Activated CD4-positive, alpha-beta T cell treated with anti-CD3 and anti-CD28 coated beads, Interleukin-2, amount 10 ng/mL, durations not matched to agents 7 days and 5 days (primary cell): ENCODE measurements at places on chromosomes 12 and 14. TPM values are rescaled to one million over a fixed set of nuclear protein-coding genes. Genes with fewer than 3 reads are reported as not detected.

DIO3 gene
- not detected for total RNA-seq

- DNase-seq = no peak
These were observed 13.4 kb downstream of the ZFHX2 start for GRCh38 chr14:23538050-23538718.

- DNase-seq = peak; percentile 31
These were observed 113.5 kb upstream of the VASH1 start for GRCh38 chr14:76647697-76648298.

- DNase-seq = no peak
These were observed 83.2 kb downstream of the DAD1 start for GRCh38 chr14:22505697-22506377.

- no peak for DNase-seq
These were observed 62.7 kb upstream of the PELI2 start for GRCh38 chr14:56055511-56055910.

- DNase-seq = no peak
These were observed 23.0 kb downstream of the NCOR2 start for GRCh38 chr12:124544311-124544970.

DNA sequence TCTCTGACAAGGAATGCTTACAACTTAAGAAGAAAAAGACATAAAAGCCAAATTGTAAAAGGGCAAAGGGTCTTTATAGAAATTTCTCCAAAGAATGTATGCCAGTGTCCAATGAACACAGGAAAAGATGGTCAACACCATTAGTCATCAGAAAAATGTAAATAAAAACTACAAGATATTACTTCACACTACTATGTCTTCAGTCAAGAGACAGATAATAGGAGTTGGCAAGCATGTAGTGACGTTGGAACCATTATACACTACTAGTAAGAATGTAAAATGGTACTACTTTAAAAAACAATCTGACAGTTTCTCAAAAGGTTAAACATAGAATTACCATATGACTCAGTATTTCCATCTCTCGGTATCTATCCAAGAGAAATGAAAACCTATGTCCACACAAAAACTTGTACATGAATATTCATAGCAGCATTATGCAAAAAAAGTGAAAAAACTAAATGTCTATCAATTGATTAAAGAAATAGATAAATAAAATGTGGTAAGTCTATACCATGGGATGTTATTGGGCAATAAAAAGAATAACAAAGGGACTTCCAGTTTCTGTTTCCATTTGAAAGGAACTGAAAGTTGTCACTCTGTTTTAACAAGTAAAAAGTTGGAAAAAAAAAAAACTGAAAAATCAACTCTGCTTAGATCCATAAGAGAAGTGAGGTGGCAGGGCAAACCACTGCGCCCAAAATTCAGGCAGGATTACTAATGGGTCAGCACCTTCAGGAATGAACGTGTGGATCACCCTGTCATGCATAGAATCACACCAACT lies 69.8 kb downstream of the ALG10B start:
- no peak for DNase-seq

DNA sequence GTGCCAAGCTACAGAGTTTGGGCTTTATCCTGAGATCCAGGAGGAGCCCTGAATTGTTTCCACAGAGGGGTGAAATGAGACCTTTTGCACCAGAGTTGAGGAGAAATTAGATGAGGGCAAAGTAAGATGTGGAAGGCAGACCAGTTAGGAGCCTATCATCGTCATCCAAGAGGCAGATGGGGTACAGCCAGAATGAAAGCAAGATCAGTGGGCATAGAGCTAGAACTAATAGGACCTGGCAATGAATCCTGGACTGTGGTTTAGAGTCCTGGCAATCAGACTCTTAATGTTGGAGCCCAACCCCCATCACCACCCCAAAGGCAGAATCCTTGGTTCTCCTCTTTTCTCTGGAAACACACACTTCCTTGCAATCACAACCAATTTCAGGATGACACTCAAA lies 166.6 kb upstream of the HMGA2 start:
- DNase-seq = no peak

DNA sequence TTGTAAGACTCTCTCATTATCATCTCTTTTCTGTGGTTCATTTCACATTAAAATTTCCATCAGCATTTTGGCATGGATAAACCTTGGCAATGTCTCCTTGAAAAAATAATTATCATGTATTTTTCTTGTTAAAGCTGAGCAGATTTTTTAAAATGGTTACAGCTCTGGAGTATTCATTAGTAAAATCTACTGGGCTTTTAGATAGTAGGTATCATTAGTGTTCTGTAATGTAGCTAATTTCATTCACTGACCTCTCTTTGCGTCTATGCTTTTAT lies 36.9 kb upstream of the CDK17 start:
- no peak for DNase-seq

GRCh38 chr14:68446243-68447040 lies 346.4 kb downstream of the ZFP36L1 start:
- no peak for DNase-seq

DNA sequence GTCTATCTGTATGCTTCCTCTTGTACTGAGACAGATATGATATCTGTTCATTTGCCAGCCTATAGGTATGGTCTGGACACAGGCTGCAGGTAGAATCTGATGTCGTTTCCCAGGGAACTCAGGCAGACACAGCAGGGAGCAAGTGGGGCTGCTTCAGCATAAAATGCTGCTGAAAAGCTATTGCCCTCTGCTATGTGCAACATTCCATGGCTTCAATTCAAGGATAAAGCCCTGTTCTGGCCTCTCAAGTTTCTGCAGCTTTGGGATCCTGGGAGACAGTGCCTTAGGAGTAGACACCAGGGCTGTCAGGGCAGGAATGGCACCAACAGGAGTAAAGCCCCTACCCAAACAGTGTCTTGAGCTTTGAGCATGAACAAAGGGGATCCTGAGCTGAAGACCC lies 173.5 kb downstream of the SLC41A2 start:
- no peak for DNase-seq

LUM gene
- not detected for total RNA-seq

PPP2R5E gene
- total RNA-seq = 49.6 TPM

DNA sequence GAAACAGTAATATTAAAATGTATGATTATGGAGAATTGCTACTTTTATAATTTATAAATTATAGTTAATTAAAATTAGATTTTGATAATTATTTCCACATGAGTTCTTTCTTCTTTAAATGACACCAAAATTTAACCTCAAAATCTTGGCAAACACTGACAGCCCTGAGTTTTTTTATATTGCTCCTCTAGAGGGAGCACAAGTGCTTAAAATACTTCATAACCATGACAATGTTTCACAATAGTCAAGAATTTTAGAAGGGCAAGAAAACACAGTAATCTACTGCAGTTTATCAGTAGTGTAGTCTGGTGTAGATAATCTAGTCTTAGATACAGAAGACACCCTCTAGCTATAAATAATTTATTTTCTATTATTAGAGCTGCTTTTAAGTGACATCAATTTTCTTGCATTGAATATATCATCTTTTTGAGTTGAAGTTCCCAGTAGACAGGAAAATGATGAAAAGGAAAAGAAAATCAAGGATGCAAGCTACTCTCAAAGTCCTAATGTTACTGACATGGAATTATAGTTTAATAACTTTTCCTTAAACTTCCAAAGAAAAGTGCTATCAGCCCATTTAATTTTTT lies 14.3 kb upstream of the PTGER2 start:
- DNase-seq = peak; percentile 45

DNA sequence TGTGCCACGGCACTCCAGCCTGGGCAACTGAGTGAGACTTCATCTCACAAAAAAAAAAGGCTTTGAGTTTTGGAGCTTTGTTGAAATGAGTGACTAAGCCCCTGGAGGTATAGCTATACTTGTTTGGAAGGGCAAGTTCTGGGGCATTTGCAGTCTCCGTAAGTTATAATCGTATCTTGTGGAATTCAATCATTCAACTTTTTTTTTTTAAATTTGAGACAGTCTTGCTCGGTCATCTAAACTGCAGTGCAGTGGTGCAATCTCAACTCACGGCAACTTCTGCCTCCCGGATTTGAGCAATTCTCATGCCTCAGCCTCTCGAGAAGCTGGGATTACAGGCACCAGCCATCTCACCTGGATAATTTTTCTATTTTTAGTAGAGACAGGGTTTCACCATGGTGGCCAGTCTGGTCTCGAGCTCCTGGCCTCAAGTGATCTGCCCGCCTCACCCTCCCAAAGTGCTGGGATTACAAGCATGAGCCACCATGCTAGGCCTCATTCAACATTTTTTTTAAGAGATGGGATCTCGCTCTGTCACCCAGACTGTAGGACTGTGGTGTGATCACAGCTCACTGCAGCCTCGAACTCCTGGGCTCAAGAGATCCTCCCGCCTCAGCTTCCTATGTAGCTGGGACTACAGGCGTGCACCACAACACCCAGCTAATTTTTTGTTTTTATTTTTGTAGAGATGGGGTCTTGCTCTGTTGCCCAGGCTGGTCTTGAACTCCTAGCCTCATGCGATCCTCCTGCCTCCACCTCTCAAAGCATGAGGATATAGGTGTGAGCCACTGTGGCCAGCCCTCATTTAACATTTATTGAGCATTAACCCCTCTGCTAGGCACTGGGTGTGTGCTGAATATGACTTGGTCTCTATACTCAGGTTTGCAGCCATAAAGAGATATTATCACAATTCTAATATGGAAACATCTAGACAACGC lies 133.7 kb upstream of the MAP1LC3B2 start:
- no peak for DNase-seq

DNA sequence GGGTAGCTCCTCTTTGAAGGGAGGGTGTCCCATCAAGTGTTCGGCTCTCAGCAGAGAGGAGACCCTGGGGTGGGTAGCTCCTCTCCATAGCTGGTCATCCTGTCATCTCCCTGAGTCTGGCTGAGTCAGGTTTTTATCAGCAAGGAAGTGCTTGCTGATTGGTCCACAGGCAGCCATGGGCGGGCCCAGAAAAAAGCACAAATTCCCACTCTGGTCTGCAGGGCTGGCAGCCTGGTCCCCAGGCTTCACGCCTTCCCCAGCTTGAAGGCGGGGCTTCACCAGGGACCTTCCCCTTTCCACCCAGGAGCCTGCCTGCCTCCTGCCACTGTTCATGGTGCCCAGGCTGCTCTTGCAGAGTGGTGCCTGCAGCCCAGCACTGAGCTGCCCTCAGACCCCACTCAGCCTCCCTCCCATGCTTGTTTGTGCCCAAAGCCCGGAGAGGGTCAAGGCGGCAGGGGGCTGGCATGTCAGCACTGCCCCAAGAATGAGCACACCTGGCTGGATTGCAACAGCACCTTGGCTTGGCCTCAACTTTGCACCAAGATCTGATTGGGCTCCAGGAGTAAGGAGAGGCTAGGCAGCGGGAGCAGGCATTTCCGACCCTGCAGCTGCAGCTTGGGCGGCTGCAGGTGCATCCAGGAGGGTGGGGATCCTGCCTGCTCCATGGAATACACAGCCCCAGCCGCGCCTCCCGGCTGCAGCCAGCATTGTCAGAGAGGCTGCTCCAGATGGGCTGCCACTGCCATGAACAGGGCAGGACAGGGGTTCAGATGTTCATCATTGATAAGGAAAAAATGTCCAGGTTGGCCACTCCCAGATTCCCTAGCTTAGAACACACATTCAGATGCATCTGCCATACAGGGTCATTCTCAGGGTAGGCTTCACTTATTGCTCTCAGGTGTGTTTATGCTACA lies 22.0 kb upstream of the WDR89 start:
- DNase-seq = no peak

DNA sequence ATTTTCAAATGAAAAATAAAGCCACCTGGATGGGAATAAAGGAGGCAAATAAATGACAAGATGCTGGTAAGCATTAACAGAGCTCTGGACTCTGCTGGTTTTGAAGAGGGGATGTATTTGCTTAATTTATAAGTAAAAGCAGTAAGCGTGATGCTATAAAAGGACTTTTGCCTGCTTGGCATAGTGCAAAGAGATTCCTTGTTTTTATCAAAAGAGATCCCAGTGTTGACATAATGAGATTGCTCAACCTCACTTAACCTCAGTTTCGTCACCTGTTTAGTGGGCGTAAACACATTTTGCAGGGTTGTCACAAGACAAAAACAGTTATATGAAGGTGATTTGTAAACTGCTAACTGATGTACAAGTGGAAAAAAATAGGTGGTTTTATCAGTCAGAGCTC lies 13.8 kb downstream of the ASCL1 start:
- DNase-seq = no peak

DNA sequence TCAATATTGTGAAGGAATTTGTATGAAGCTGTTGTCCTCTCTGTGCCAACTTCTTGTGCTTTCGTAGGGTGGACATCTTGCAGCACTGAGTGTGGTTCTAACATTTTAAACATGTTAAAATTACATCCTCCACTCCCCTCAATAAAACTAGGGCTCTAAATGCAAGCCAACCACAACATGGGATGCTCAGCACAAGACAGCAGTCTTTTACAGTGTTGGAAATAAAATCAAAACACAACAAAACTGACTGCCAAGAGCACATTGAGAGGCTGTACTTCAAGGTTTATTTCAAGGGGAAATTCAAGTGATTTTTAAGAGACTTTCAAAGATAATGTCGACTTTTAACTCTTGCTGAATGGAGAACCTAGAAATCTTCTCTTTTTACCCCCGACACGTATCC lies 396.9 kb downstream of the TMTC2 start:
- DNase-seq = no peak

DNA sequence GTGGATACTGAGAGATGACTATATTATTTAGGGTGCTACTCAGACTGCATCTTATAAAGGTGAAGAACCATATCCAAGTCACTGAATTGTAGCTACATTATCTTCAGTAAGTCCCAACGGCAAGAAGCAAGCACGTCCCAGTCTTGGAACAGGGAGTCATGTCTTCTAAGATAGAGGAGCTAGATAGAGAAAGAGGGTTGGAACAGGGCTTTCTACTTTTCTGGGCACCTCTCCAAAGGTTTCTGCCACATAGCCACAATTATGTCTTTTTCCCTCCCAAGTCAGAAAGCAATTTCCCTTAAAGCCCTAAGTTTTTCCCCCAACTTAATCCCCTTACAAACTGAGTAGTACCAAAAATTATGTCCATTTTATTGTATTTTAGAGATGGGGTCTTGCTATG lies 22.4 kb downstream of the MAPK1IP1L start:
- no peak for DNase-seq

DNA sequence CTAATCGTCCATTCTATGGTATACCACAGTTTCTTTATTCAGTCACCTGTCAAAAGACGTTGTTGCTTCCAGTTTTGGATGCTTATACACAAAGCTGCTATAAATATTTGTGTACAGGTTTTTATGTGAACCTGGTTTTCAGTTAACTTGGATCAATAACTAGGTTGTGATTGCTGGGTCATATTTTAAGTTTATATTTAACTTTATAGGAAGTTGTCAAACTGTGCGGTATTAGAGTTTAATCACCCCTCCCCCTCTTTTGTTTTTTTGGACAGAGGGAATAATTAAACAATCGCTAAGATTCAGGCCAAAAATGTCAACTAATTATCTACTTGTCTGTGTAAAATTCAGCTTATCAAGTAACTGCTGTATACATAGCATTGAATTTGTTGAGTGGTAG lies 34.3 kb downstream of the SCN8A start:
- DNase-seq = no peak

GRCh38 chr12:15206831-15207389 lies 14.3 kb downstream of the RERG start:
- no peak for DNase-seq

GRCh38 chr14:102940729-102941362 lies 18.4 kb downstream of the AMN start:
- DNase-seq = no peak

NXPH4 gene
- total RNA-seq = 0.29 TPM
